Stimulated activated CD4-positive, alpha-beta T cell treated with anti-CD3 and anti-CD28 coated beads, Interleukin-4, amount 100 ng/mL, for 1 hour (primary cell): ENCODE measurements at places on chromosomes 2 and 18.

- DNase-seq: no peak
Observed at GRCh38 chr2:64478502-64479230, 24.7 kb downstream of the LGALSL start.

GRCh38 chr2:229296016-229296415, 24.9 kb upstream of the PID1 start:
- no peak for DNase-seq

- DNase-seq: no peak
Observed at GRCh38 chr18:54100466-54100865, 124.0 kb downstream of the MBD2 start.

DNA sequence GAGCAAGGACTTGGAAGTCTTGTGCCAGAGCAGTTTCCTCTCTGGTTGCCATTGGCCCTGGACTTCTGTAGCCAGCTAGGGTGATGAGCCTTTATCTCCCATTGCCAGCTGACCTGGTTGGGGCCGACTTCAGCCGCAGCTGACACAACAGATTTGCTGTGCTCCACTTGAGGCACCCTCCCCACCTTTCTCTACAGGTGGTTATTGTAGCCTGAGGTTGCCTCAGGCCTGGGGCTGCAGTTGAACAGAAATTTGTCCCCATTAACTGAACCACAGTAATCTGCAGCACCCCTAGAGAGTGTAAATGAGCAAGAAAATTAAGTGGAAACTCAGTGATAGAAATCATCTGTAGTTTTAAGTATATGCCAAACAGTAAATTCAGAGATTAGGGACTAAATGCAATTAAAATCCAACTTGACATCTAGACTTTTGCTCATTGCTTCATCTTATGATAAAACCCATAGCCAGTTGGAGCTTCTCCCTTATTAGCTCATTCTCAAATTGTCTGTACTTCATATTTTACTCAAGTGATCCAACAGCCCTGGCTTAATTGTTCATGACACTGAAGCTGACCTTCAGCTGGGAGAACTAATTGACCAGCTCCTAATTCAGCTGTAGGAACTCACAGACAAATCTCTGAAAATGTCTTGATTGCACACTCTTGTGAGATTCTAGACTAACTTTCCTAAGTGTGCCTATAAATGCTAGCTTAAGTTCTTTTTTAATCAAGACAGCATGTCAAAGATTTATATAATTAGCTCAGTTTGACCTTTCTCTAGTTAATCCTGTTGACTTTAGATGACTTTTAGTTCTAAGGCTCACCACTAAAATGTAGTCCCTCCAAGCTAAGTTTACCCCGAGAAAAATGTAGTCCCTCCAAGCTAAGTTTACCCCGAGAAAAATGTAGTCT, 48.9 kb downstream of the COPS8 start:
- no peak for DNase-seq

DNA sequence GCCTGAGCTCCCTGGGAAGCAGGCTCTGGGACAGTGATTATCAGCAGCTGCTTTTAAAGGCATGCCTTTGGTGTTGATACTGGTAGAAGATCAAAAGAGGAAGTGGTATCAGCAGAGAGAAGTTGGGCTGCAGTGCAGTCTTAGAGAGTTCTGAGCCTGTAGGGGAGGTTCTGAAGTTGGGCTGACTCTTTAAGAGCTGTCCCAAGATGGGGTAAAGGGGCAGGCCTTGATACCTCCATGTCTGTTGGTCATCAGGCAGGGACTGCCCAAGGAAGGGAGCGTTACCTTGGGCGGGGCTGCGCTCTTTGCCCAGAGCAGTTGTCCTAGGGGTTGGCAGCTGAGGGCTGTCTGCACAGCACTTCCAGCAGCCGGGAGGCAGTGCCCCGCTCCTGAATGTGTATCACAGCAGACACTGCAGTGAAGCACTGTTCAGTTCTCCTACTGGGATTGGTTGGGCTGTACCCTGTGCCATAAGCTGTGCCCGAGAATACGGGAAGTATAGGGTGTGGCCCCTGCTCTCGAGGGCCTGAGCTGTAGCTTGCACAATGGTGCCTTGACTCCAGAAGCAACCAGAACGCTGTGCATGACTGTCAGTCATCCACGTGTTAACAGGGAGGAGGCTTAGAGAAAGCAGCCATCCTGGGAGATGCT, 177.0 kb downstream of the CTIF start:
- DNase-seq: no peak

DNA sequence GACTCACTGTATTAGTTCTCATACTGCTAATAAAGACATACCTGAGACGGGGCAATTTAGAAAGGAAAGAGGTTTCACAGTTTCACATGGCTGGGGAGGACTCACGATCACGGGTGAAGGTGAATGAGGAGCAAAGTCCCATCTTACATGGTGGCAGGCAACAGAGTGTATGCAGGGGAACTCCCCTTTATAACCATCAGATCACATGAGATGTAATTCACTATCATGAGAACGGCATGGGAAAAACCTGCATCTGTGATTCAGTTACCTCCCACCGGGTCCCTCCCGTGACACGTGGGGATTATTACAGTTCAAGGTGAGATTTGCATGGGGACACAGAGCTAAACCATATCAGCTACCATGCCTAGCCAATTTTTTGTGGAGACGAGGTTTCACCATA, 168.2 kb downstream of the NEDD4L start:
- no peak for DNase-seq

DNA sequence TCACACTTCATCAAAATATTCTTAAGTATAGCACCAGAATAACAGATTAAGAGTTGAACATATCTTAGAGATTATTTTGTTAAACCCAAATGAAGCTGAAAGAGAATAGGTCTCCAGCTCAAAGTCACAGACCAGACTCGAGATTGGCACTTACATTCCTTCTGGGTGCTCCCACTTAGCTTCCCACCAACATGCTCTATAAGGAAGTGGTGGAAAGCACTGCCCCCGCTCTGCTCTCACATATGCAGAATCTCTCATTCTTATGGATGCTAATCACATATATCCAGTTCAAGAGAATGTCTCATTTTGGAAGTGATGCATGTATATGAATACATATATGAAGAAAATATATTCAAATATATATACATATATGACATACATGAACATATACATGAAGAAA, 71.5 kb upstream of the CD226 start:
- no peak for DNase-seq

GRCh38 chr2:10891390-10891789, 20.3 kb upstream of the KCNF1 start:
- no peak for DNase-seq

DNA sequence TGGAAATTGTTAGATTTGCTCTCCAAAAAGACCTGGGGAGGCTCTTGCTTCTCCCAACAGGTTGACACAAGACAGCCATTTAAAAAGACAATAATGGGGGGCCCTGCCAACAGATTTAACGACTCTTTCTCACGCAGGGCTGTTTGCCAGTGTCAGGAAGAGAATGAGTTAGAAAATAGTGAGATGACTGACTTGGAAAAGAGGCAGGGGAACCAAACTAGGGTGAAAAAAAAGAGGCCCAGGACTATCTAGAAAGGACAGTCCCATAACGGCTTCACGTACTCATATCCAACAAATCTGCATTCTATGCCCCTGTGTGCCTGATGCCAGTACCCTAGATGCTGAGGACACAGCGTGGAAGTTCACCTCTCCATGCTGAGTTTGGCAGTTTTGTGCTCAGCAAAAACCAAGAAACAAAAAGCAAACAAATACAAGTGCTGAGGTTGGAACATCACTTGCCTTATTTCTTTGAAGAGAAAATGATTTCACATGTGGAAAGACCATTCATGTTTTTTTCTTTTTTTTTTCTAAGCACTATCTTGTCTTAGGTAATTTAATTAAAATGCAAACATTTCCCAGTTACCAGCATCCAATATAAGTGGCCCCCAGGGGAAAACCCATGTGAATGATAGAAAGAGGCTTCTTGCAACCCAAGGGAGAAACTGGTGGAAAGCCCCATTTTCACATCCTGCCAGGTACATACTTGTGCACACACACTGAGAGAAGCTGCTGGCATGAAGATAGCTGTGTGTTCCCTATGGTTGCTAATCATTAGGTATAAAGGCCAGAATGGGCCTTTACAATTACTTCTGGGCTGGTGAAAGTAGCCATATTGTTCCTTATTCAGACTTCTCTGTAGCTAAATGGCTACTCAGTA, 10.6 kb upstream of the WIPF1 start:
- DNase-seq: peak; percentile 31

GRCh38 chr18:13147130-13147529, 71.4 kb upstream of the LDLRAD4 start:
- DNase-seq: no peak

GRCh38 chr2:150472511-150472899, 15.0 kb downstream of the RND3 start:
- DNase-seq: no peak

DNA sequence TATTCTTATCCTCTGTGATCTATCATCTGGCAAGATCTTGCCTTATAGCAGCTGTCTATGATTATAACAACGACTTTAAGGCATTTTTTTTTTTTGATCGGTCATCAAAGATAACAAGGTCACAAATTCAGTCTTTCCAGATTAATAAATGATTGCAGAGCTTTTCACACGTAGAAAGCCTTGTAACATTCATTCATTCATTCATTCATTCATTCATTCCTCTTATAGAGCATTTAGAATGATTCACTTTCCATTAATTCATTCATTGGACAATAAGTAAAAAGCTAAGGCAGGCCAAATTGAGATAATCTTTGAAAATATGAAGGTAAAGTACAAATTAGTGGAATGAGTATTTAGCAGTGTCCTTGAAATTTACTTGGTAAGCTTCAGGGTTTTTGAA, 223.7 kb downstream of the NUP35 start:
- no peak for DNase-seq

GRCh38 chr2:159090514-159091201, 122.2 kb downstream of the TANC1 start:
- DNase-seq: no peak

DNA sequence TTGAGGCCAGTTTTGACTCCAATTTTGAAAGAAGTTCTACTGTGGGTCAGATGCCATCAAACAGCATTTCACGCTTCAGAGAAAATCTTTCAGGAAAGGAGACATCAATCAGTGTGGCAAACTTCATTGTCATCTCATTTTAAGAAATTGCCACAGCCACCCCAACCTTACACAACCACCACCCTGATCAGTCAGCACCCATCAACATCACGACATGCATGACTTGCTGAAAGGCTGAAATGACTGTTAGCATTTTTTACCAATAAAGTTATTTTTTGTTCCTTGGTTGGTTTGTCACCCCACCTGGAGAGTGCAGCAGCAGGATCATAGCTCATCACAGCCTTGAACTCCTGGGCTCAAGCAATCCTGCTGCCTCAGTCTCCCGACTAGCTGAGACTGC, 10.4 kb downstream of the DNAJC10 start:
- no peak for DNase-seq

- DNase-seq: no peak
Observed at GRCh38 chr2:68696554-68696953, 38.1 kb upstream of the ARHGAP25 start.

DNA sequence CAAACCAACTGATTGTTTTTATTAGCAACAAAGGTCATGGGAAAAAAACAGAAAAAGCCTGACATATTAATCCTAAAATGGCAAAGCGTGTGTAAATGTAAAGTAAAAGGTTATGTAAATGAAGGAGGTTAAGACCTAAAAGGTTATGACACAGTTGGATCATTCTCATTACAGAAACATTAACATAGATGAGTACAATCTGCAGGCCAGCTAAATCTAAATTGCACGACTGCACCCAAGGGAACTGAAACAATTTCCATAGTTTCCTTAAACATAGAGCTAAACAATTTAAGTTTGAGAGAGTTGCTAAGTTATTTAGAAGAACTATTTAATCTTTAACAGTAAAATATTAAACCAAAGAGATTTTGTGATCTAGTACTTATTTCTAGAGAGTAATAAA, 151.6 kb upstream of the UBE2E3 start:
- DNase-seq: no peak

DNA sequence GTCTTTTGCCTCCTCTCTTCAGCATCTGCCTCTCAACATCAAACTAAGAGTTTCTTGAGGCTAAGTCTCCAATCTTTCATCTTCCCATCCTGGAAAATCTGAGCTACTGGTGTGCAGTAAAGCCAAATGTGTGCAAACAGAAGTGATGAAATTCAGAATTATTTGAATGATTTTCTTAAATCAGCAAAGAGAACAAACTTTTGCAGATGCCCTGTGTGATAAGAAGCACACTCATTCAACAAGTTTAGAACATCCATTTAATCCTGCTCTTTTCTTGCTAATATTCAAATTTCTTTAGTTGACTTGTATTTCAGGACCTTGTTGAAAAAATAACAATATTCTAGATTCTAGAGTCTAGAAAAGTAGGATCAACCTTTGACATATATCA, 1374.9 kb upstream of the CELF4 start:
- no peak for DNase-seq

GRCh38 chr2:14524803-14525080, 107.8 kb upstream of the LRATD1 start:
- DNase-seq: no peak

DNA sequence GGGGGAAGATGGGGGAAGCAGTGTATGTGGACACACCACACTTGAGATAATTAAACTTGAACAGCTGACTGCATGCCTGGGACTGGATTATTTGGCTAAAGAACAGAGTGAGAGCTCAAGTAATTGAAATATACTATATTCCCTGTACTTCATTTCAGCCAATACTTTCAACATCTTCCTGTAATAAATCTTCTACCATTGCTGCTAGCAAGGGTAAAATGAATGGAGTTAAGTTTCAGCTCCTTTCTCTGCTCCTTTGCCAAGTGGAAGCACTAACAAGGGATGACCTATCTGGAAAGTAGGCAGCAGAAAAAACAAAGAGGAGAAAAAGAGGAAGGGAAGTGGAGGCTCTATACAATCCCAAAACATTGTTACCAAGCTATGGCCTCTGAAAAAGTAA, 50.9 kb downstream of the MMADHC start:
- DNase-seq: no peak

GRCh38 chr2:198961547-198961946, 496.2 kb downstream of the SATB2 start:
- DNase-seq: no peak

- no peak for DNase-seq
Observed at GRCh38 chr2:164514491-164514890, 106.8 kb downstream of the GRB14 start.

- no peak for DNase-seq
Observed at GRCh38 chr18:371609-371982, 103.7 kb upstream of the THOC1 start.

DNA sequence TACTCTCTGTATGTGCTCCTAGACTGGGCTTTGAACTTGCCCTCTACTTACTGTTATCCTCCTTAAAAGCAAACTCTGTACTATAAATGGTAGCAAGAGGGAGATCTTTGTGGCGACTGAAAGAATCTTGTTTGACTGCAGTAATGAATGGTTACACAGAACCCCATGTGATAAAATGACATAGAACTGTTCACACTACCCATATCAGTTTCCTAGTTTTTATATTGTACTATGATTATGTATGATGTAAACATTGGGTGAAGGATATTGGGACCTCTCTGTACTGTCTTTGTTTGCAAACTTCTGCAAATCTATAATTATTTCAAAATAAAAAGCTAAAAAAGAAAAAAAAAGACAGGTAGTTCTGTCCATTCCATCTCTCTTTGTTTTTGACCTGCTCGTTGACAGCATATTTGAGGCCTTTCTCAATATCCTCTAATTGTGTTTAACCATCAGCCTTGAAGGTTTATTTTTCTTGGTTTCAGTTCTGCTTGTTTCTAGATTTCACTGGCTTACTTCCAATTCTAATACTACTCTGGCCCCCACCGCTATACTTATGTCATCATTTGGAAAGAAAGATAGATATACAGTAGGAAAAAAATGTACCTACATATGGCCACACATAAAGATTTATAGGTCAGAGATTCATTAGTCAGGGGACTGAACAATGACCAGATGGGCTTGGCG, 79.2 kb upstream of the MYO3B start:
- DNase-seq: no peak

GRCh38 chr2:178473373-178473772, 5.0 kb downstream of the FKBP7 start:
- no peak for DNase-seq

GRCh38 chr2:169086893-169087467, 17.6 kb downstream of the DHRS9 start:
- no peak for DNase-seq
